ENCODE measurements at places on chromosomes 1 and 21. TPM values are rescaled to one million over a fixed set of nuclear protein-coding genes. Genes with fewer than 3 reads are reported as not detected.

DNA sequence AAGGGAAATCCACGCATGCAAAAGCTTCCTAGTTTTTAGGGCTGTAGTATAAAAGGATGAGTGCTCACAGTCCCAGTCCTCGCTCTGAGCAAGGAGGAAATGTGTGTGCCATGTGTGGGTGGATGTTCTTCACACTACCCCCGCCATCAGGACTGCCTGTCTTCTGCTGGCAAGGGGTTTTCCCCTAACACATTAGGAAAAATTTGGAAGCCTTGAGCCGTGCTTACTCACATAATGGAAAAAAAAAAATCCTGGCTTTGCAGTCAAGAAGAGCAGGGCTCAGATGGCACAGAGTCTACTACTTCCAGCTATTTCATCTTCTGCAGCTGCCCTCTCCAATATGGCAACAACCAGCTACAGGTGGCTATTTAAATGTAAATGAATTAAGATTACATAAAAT is 363.1 kb downstream of the PLPP3 start:
- DNase-seq = no peak

Gene CYYR1
- polyA plus RNA-seq = not detected

Gene DNALI1
- polyA plus RNA-seq = 1.5 TPM

Gene ST6GALNAC5
- not detected for polyA plus RNA-seq

DNA sequence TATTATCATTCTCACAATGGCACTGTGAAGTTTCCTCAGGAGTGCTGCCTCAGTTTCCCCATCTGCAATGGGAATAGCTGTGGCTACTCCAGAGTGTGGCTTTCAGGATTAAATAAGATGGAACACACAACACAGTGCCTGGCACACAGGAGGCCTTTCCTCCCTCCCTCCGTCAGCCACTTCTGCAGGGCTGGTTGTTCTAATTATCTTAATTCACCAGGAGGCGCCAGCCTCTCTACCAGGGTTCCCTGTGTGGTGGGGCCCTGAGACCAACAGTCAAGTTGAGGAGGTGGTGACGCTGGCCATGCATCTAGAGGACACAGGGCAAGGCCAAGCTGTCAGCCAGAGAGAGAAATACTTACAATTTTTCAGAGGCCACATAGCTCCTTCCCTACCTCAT is 6.3 kb upstream of the FOXO6 start:
- no peak for DNase-seq

DNA sequence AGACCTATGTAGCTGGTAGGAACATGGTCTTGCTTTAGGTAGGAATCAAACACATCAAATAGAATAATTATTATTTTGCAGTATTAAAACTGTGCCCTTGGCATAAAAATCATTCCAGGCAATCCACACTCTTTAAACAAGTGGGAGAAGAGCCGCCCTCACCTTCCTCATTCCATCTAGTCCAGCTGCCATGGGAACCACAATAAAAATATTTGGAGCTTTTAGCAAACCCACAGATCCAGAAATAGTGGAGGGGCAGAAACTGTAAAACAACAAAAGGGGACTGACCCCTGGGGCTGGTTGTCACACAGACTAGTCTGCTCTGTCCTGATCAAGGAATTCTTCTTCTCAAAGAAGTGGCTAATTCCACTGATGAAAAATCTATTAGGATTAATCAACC is 61.6 kb downstream of the PTPRC start:
- DNase-seq = no peak

GRCh38 chr1:154611150-154611862 is 3.3 kb upstream of the ADAR start:
- no peak for DNase-seq

Gene OR4F16
- polyA plus RNA-seq = 0.07 TPM

DNA sequence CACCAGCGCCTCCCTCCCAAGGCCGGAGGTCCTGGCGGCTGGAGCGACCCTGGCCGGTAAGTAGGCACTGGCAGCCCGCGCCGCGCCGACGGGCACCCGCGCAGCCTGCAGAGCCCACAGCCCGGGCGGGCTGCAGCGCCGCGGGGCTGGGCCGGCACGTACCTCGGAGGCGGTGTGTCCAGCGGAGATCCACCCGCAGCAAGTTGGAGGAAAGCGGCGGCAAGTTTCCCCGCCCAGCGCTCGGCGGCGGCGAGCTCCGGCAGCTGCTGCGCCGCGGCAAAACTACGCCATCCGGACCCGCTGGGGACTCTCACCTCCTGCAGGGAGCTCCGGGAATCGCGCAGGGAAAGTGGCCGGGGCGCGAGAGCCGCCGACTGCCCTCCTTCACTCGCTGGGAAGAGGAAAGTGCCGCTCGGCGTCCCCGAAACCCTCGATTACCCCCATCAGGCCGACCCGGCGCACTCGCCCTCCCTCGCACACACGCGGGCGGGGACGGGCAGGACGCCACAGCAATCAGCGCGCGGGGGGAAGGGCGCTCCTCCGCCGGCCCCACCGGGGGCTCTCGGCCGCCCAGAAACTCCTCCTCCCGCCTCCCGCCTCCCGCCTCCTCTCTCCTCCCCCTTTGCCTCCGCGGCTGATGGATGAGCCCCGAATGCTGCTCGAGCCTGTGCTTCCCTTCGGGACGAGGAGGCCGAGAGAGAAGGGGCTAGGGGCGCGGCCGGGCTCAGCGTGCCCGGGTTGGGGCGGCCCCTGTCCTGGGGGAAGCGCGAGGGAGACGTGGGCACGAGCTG is at the start of gene TGFBR3:
Gene TGFBR3 (minus strand): TSS at position 436 of the 791 bp plus-strand sequence. CDS start 24,620 bp downstream, outside the sequence.
- peak; percentile 92 for DNase-seq

Gene SLC5A3
- polyA plus RNA-seq = 7.1 TPM
